ENCODE measurements at places on chromosomes 12 and 14.

GRCh38 chr12:100576331-100577036 is 3.0 kb downstream of the GAS2L3 start:
- DNase-seq: no peak

DNA sequence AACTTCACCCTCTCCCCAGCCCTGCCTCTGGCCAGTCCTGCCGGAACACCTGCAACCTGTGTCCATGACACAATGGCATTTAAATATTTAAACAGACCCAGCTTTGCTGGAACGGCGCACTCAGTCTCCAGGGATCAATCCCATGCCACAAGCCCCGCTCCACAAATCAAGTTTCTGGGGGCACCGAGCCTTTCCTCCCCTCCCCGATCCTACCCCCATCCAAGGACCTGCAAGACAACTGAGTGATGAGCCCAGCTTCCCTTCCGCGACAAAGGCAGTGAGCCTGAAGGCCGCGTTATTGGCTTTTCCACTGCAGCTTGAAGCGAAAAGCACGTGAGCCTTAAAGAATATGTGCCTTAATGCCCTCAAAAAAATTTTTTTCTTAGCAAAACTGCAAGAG is 185.7 kb downstream of the DPF3 start:
- no peak for DNase-seq

DNA sequence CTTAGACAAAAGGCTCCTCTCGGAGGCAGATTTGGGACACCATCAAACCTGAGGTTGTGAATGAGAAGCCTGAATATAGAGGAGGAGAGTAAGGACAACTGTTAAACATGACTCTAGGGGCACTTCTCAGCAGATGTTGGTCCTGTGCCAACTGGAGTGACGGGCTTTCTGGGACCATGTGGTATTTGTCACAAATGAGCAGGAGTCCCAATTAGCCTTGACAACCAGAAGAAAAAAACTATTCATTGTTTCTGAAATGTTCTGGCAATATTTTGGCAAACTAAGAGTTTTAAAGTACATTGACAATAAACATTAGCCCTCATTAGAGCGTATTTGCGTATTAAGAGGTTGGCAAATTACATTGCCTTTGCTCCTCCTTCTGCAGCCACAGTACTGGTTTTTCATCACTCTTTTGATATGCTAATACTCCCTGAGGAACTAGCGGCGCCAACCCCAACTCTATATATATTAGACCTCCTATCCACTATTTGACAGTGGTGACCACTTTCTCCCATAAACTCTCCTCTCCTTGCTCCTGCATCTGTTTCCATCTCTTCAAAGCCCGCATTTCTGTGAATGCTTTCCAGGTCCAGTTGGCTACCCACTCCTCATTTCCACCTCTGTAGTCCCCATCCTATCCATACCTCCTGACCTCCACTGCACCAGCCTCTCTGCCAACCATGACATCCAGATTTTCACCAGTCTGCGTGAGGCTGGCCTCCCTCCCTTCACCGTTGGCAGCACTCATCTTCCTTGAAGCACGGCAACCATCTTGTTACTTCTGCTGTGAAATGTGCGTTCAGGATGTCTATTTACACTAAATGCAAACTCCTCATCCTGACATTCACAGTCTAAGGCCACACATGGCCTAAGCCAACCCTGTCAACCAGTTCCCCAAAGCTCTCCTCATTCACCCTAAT is 100.7 kb downstream of the ZFC3H1 start:
- DNase-seq: no peak

- no peak for DNase-seq
Measured at GRCh38 chr12:13843841-13844240, 137.6 kb downstream of the GRIN2B start.

DNA sequence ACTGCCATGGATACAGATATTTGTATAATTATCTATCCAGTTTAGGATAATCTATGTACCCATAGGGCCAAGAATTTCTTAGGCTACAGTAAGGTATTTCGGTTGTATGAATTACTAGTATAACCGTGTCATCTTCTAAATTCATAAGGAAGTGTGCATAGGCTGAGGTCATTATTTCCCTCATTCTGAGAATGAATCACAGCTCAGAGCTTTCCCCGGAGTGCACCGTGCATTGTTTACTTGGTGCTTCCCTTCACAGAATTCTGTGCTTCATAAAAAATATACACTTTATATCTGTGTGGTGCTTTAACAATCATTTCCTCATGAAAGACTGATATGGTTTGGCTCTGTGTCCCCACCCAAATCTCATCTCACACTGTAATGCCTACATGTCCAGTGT is 514.1 kb downstream of the ETNK1 start:
- DNase-seq: no peak

DNA sequence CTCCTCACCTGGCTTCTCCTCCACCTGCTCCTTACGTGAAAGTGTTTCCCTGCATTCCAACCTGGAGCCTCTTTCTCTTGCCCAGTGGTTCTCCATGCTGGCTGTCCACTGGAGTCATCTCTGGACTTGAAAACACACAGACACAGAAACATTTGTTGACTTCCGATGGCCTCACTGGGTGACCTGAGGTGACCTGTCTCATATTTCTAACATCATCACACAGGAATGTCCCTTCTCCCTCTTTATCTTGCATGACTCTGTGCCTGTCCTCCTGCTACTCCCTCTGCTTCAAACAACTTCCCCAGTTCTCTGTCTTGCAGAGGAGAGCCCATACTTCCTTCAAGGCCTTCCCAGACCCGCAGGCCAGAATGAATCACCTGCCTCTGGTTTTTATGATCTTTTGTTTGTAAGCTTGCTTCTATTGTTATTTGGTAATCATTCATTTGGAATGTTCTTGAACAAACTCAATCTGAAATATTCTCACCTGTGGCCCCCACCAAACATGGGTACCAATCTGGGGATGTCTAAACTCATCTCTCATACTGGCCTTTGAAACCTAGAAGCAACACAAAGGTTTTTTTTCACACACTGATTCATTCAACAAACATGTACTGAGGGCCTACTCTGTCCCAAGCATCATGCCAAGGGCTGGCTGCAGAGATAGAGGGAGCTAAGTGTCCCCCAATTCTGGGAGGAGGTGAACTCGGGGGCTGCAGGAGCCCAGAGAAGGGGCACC is 9.7 kb upstream of the RIN3 start:
- DNase-seq: no peak

DNA sequence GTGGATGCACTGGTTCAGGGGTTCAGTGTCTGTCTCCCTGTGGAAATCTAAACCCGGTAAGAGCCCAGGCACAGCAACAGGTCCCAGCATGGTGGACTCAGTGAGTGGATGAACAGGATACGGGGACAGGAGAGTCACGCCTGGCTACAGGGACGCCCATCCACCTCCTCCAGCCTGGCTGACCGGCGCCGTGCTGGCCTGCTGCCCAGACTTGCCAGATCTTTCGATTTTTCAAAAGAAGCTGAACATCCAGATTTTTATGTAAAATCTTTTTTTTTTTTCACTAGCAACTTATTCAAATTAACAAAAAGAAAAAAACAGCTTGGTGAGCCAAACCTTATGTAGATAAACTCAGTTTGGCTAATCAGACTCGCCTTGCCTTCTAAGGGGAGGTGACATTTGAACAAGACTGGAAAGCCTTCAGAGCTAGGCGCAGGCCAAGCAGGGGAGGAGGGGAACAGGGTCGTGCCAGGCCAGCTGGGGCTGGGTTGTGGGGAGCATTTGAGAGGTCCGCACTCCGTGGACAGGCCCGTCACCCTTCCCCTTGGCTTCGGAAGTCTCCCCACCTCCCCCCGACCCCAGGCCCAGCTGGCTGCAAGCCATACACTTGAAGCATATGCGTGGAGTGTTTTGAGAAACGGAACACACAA is 87.8 kb upstream of the NCOR2 start:
- no peak for DNase-seq

GRCh38 chr12:51295651-51296050 is 25.4 kb upstream of the SMAGP start:
- no peak for DNase-seq

- no peak for DNase-seq
Measured at GRCh38 chr14:89108608-89109007, 284.2 kb downstream of the TTC8 start.

- DNase-seq: no peak
Measured at GRCh38 chr12:5582018-5582417, 150.1 kb downstream of the NTF3 start.

DNA sequence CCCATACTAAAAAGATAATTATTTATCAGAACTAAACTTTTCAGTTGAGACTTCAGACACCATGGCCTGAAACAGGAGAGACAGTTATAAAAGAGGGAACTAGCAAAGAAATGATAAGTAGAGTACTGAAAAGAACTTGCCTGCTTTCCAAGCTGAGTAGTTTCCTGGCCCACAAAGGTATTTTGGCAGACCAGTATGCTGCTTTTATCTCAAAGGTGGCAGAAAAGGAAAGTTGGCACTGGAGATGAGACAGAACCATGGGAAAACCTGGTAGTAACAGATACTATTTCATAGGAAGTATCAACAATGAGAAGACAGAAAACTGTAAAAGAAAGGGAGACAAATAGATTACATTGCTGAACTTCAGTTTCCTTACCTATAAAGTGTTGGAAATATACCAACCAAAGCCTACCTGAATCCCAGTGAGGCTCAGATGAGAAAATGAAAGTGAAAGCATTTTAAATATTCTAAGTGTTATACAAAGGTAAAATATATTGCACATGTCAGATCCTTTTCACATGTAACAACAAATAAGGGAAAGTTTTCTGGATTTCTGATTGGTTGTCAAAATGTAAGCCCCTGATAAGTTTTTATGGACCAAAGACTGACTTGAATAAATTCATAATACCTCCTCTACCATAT is 155.3 kb upstream of the FSCB start:
- no peak for DNase-seq

DNA sequence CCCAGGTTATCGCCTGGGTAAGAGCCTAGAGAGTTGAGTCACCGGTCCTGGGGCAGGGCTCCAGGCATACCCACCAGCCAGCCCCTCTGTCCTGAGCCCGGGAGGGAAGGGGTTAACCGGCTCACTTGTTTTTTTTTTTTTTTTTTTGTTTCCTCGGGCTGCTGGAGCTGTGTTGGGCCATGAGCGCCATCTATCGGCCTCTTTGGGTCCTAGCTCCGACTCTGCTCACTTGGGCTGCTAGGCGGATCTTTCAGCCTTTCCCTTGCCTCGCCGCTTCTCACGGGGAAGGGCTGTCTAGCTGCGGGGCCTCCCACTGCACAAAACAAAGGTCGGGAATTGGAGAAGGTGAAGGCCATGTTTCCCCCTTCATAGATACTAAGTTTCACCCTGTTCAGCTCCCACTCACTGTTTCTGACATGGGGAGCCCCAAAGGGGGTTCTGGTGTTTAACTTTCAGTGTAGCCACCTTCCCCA is 2.8 kb upstream of the SMUG1 start:
- peak; percentile 45 for DNase-seq
